Keratinocyte (primary cell): ENCODE measurements at places on chromosomes 7 and 10.

DNA sequence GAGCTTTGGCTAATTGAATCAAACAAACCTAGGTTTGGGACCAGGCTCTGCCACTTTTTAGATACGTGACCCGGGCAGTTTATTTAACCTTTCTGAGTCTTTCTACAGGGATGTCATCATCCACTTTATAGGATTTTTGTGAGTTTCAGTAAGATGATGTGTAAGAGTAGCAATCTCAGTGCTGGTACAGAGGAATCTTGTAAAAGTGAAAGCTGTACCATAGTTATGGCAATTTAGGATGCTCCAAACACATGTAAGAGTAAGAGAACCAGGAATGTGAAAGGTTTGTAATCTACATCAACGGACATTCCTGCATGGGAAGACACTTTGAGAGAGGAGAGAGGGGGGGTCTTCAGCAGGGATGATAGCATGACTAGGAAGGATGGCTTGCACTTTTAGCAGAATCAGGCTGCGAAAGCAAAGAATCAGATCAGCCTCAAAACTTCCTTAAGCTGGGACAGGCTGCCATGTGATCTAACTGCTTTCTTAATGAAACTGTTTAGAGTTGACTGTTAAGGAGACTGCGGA, 968 bp downstream of the NOLC1 start:
- no peak for DNase-seq

- DNase-seq: no peak
Measured at GRCh38 chr10:46222364-46222935, 64.3 kb upstream of the ANTXRL start.

GRCh38 chr7:68700414-68700813, 897.9 kb upstream of the AUTS2 start:
- DNase-seq: no peak

GRCh38 chr10:80280071-80280800, 9.2 kb downstream of the MAT1A start:
- no peak for DNase-seq

- DNase-seq: no peak
Measured at GRCh38 chr7:38630720-38631673, at the start of gene AMPH. Gene AMPH, minus strand, starts transcription at chr7:38631373. Its CDS starts 22 bp downstream, at chr7:38631351.

GRCh38 chr7:28961972-28962371, 3.8 kb upstream of the TRIL start:
- DNase-seq: no peak

GRCh38 chr7:101506531-101506930, 122.6 kb downstream of the MYL10 start:
- DNase-seq: no peak

- DNase-seq: no peak
Measured at GRCh38 chr7:730501-731439, 3.7 kb upstream of the PRKAR1B start.
